ENCODE measurements at places on chromosomes 6 and 20.

- DNase-seq = peak; percentile 15
These were observed 62.0 kb upstream of the BCLAF1 start for GRCh38 chr6:136351518-136352110.

DNA sequence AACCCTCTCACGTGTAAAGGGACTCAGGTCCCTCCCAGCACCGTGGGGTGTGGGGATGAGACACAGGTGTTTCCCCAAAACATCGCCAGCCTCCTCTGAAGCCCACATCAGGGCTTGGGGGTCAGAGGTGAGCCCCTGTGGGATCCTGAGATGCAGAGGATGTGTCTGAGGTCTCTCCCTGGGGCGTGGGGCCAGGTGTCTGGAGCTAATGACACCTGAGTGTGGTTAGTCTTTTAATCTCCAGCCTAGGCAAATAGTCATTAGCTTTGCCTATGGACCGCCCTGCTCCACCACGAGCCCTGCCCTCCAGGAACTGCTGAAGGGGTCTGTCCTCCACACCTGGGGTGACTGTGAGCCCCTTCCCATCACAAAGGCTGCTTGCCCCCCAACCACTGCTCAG lies 1.7 kb downstream of the SRMS start:
- no peak for DNase-seq

GRCh38 chr6:52089758-52090348 lies 2.4 kb upstream of the PKHD1 start:
- DNase-seq = no peak

DNA sequence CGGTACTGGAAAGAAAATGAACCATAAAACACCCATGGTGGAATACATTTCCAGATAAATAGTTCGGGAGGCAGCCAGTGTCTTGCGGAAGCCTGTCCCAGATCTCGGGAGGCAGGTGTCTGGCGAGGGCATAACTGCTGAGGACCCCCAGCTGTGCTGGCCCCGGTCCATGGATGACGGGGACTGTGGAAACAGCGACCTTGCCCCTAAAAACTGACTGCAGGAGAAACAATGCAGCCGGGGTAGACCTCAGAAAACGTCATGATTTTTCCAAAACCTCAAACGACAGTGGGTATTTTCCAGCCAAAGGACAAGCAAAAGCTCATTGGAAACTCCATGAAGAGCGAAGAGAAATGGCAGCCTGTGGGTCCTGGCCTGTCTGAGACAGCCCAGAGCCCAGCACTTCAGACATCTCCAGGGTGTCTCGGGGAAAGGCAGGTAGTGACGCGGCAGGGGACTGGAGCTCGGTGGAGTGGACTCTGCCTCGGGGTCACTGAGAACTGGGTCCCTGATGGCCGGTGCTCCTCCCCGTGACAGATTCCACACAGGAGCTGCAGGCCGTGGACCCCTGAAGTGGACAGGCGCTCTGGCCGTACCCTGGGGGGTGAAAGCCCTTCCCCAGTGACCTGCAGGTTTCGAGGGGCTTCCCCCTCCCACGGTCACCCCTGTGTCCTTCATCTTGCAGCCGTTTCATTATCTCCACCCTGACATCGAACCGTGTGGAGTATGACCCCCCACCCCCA lies 188.6 kb downstream of the SYNDIG1 start:
- no peak for DNase-seq

DNA sequence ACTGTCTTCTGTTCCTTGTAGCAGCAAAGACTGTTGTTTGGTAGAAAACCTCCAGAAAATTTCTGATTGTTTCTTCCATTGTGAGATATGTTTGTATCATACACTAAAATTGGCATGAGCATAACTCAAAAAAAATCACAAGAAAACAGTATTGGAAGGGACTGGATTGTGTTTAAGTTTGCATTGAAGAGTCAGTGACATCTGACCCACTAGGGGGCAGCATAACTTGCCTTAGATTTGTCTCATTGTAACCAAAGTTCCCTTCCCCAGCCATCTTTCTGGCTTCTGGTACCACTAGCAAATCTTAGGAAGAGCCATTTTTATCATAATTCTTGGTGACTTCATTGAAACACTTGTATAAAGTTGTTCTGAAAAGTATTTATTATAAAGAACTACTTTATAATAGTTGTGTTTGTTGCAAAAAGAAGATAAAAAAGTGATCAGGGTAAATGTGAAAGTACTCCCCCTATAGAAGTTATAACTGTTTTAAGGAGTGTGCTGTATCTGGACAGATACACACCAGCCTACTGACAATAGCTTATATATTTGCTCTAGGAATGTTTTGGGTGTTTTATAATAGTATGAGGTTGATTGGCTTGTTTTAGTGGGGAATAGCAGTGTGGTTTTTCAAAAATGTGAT lies 7.7 kb downstream of the CSTF1 start:
- DNase-seq = peak; percentile 3

DNA sequence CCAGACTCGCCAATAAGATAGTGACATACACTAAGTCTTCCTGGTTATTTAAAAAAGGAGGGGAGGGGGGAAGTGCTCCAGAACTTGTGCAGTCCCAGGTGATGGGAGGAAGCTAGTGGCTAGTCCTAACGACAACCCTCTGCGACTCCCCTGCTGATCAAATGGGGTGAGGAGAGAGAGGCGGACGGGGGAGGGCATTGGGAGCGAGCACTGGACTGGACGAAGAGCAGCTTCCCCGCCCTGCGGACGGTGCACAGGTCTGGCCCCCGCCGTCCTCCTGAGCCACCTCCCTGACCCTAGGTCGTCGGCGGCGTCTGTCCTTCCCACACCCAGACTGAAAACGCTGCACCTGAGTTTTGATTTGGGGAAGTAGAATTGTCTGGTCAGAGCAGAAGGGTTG lies 2.2 kb upstream of the OLIG3 start:
- no peak for DNase-seq

DNA sequence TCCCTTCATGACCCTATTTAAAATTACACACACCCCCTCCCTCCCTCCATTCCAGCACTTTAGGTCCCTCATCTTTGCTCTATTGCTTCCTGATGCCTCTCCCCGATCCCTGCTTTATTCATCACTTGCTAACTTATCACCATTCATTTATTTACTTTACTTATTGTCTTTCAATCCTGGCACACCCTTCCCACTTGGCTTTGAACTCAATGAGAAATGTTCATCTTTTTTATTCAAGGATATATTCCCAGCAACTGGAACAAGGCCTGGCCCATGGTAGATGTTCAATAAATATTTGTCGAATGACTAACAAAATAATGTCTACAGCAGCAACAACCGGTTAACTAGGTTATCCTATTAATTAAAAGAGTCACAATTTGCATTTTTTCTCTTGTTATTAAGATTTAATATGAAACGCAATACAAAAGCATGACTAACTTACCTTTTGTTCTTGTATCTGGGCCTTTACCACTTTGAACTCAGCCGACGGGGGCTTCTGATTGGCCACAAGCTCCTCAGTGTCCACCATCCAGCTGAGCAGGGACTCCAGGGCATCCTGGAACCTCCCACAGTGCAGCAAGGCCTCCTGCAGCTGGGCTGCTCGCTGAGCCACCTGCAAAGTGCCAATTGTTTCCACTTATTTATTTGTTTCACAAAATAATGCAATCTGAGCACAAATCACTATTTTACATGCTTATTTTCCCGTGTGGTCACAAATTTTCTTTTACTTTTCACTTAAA lies 107.8 kb downstream of the DST start:
- DNase-seq = no peak

- DNase-seq = no peak
These were observed 671 bp downstream of the BPHL start for GRCh38 chr6:3119040-3119723.

GRCh38 chr20:2871661-2872458 lies 1.4 kb upstream of the PTPRA start:
- no peak for DNase-seq

- DNase-seq = no peak
These were observed 59.4 kb downstream of the GNAS-AS1 start for GRCh38 chr20:58791286-58791685.

DNA sequence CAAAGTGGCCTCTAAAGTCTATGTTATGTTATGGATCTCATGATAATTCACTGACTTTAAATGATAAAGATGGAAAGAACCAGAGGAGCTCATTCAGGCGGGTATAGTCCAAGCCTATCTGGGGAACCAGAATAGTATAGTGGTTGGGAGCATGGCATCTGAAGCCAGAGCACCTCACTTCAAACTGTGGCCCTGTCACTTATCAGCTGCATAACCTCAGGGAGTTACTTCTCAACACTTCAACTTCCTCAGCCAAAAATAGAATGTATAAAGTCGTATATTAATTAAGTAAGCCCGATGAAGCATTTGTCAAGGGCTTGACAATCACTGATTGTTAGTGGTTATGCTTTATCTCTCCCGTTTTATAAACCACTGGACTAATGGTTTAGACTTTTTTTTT lies 112.7 kb downstream of the RTN4IP1 start:
- DNase-seq = no peak

- DNase-seq = no peak
These were observed 7.2 kb downstream of the CCR6 start for GRCh38 chr6:167130008-167130677.

DNA sequence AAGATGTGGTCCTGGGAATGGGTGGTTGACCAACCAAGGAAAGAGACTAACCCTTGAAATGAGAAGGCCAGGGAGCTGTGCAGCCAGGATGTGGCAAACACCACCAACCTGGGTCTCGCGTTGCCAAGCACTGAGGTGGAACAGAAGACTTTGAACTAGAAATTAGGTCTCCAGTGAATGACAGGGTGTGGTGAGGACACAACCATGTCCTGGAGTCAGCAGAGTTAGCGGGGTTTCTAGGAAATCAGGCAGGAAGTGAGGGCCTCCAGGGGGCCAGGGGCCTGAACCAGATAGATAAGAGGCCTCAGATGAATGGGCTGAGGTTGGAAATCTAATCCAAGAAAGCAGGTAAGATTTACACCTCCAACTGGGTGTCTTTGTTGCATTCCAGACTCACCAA lies 353.3 kb upstream of the ARID1B start:
- DNase-seq = no peak

DNA sequence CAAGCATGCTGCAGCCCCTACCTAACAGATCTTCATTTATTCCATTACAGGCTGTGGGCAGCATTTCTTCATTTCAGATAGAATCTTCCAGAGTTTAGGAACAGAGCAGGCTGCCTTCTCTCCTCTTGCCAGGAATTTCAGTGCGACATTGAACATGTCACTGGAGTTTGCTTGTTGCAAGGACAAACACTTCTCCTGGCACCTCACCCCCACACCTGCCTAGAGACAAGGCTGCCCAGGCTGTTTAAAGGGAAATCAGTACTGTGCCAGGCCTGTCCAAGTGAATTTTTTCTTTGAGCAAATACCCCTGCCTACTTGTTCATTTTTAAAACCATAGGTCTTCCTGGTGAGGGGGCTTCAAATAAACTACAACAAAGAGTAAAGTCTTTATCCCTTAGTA lies 594.1 kb downstream of the PTPRT start:
- no peak for DNase-seq

GRCh38 chr20:63128956-63129355 lies 87.0 kb downstream of the YTHDF1 start:
- DNase-seq = no peak

- no peak for DNase-seq
These were observed 189.0 kb downstream of the NFATC2 start for GRCh38 chr20:51353491-51353890.

- DNase-seq = no peak
These were observed 36.9 kb downstream of the EYA4 start for GRCh38 chr6:133277900-133278545.

- DNase-seq = no peak
These were observed 27.9 kb downstream of the FIG4 start for GRCh38 chr6:109718991-109719390.

DNA sequence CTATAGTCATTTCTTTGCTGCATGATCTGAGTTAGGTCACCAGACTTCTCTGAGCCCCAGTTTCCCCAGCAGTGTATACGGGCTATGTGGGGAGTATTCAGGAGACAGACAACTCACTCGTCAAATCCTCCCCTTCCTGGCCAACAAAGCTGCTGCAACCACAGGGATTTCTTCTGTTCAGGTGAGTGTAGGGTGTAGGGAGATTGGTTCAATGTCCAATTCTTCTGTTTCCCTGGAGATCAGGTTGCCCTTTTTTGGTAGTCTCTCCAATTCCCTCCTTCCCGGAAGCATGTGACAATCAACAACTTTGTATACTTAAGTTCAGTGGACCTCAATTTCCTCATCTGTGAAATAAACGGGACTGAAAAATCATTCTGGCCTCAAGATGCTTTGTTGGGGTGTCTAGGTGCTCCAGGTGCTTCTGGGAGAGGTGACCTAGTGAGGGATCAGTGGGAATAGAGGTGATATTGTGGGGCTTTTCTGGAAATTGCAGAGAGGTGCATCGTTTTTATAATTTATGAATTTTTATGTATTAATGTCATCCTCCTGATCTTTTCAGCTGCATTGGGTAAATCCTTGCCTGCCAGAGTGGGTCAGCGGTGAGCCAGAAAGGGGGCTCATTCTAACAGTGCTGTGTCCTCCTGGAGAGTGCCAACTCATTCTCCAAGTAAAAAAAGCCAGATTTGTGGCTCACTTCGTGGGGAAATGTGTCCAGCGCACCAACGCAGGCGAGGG lies 594 bp upstream of the CDKN1A start:
- no peak for DNase-seq
